GM19239 (cell line): ENCODE measurements at places on chromosomes 12 and 14.

DNA sequence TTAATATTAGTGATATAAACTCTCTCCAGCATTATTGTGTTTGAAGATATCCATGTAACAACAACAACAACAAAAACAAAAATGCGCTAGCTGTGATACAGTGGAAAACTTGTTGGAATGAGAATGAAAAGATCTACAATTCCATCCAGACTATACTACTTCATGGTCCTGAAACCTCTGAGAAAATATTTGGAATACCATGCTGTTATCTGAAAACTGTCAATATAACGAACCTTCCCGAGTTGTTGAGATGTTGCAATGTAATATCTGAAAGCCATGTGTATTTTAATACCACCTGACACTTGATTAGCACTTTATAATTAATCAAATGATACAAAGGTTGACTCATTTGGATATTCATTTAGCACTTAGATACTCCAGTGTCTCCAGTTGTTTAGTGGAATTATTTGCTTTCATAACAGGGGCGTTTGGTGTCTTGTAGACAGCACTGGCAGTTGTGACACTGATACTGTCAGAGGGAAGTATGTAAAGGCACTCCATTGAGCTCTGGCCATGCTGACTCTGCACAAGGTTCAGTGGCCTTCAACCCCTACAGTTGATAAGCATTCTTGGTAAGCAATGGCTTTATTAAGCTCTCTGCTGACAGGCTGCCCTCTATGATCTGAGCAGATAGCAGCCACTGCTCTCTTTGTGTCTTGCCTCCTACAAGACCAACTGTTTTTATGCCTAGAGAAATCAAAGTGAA is 447.1 kb upstream of the SEL1L start:
- DNase-seq = no peak

- no peak for DNase-seq
These were observed 148.6 kb upstream of the VASH1 start for GRCh38 chr14:76612654-76613053.

- DNase-seq = no peak
These were observed 874 bp downstream of the CDC42BPB start for GRCh38 chr14:103056322-103057027.

- no peak for DNase-seq
These were observed 9.5 kb downstream of the RITA1 start for GRCh38 chr12:113194971-113195391.

GRCh38 chr12:128367961-128368360 is 101.0 kb downstream of the TMEM132C start:
- no peak for DNase-seq
